CD4-positive, alpha-beta T cell treated with Interleukin-1 beta for 1 hour (primary cell): ENCODE measurements at places on chromosomes 13 and 19.

DNA sequence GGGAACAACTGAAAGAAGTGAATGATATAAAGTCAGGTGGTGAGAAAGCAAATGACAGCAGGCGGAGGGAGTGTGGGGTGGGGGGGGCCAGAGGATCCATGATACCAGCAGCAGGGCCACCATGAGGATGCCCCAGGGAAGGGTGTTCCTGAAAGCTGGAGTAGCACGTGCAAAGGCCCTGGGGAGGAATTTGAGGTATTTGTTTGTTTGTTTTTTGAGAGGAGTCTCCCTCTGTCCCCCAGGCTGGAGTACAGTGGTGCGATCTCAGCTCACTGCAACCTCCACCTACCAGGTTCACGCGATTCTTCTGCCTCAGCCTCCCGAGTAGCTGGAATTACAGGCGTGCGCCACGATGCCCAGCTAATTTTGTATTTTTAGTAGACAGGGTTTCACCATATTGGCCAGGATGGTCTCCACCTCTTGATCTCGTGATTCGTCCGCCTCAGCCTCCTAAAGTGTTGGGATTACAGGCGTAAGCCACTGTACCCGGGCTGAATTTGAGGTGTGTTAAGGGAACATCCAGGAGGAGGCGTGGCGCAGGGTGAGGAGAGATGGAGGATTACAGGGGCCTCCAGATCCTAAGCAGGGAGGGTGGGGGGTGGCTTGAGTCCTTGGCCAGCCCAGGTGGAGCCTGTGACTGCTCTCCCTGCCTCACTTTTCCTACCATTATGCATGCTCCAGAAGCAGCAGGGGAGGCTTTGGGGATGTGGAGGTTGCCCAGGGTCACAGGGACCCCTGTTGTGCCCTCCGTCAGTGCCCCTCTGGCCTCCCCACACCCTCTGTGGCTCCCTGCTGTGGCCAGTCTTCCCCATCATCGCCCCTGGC, 12.4 kb upstream of the JUND start:
- DNase-seq = no peak

DNA sequence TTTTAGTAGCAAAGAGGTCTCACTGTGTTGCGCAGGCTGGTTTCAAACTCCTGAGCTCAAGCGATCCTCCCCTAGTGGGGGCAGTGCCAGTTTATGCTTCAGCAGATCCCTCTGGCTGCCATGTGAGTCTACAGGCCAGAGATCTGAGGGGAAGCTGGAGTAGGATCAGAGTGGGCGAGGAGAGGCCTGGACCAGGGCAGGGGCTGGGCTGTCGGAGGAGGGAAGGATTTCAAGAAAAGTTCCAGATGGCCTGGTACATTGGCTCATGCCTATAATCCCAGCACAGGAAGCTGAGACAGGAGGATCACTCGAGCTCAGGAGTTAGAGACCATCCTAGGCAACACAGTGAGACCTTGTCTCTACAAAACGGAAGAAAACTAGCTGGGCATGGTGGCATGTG, 9.8 kb downstream of the DHX34 start:
- no peak for DNase-seq

- DNase-seq = no peak
Measured at GRCh38 chr13:91955546-91956355, 557.3 kb downstream of the GPC5 start.

GRCh38 chr19:51681286-51681941, 11.7 kb upstream of the SPACA6 start:
- DNase-seq = no peak

DNA sequence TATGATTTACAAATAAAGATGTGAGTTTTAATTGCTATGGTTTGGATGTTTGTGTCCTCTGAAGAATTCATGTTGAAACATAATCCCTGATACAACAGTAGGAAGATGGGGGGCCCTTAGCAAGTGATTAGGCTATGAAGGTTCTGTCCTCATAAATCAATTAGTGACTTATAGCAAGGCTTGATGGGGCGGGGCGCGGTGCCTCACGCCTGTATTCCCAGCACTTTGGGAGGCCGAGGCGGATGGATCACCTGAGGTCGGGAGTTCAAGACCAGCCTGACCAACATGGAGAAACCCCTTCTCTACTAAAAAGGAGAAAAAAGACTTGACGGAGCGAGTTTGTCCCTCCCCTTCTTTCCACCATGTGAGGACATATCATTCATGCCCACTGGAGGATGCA, 2486.5 kb upstream of the PCDH20 start:
- no peak for DNase-seq

- no peak for DNase-seq
Measured at GRCh38 chr19:11031421-11032070, 57.7 kb upstream of the LDLR start.

DNA sequence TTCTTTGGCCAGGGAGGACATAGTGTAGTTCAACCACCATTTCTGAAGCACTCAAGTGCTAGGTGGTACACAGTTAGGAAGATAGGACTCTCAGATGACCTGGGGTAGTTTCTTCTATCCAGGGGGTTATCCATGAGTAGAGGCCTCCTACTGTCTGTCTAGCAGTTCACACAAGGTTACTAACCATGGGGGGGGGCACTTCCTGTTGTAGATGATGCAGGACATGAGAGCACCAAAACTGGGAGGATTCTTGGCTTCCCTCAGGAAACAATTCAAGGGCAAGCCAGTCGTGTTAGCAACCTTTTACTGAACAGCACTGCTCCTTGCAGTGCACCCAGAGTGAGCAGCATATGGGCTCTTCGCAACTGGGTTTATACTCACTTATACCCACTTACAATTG, 8.9 kb upstream of the TPP2 start:
- no peak for DNase-seq

- DNase-seq = no peak
Measured at GRCh38 chr13:26255691-26256277, 1.9 kb downstream of the CDK8 start.

GRCh38 chr13:48748681-48749080, 95.0 kb downstream of the CYSLTR2 start:
- DNase-seq = no peak

DNA sequence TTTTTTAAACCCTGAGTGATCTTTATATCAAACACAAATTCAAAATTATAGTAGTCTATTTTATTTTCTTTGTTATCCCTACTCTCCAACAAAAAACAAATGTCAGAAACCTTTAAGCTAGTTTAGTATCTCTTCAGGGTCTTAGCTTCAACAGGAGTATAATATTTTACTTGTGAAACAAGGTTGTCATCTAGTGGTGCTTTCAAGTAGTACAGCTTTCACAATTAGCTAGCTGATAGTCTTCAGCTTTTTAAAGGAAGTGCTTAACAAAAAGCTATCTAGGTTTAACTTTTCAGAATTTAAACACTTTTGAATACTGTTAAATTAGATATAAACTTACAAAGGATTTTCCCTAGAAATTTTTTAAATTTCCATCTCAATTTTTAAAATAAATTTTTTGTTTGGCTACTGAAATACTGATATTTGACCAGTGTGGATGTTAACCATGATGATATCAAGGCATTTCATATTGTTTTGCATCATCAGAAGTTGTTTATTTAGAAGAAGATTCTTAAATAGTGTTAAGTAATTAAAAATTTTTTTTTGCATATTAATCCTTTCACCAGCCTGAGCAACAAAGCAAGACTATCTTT, 34.2 kb downstream of the TDRD3 start:
- DNase-seq = no peak
